GM23338 (cell line): ENCODE measurements at places on chromosomes 3 and 15.
A peak's percentile ranks its signal among the peaks of the same experiment; 100 is the strongest.

GRCh38 chr3:156837115-156837514, 11.0 kb downstream of the LEKR1 start:
- DNase-seq = no peak
- H3K27me3 ChIP-seq = peaks cover 60% of the 10 kb centered on the region
- H3K36me3 ChIP-seq = no peaks in the 10 kb centered on the region
- H3K4me1 ChIP-seq = peaks cover 31% of the 10 kb centered on the region
- no peak overlapping the region for H3K27ac ChIP-seq

DNA sequence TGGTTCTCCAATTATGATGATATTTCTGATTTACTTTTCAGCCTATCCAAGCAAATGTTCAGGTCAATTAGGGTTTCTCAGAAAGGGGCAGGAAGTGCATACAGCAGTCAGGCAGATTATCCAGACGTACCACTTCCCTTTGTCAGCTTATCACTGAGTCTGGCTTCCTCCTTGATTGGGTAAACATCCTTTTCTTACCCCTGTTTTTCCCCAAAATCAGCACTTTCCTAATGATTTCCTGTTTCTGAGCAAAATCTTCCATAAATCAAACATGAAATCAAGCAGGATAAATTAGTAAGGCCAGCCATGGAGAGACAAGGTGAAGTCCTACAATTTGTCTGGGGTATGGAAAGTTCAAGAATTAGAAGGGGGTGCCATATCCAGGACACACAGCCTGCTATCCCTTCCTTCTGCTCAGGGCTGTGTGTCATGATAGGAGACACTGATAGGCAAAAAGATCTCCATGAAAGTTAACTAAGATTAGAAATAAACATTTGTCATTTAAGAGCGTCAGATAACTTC, 29.0 kb downstream of the ADIPOQ start:
- no peak for DNase-seq
- H3K27me3 ChIP-seq = no peaks in the 10 kb centered on the region
- H3K27ac ChIP-seq = no peak overlapping the region
- H3K36me3 ChIP-seq = no peaks in the 10 kb centered on the region
- H3K4me3 ChIP-seq = no peak overlapping the region
- H3K4me1 ChIP-seq = no peaks in the 10 kb centered on the region

GRCh38 chr15:79091204-79091867, 756 bp upstream of the RASGRF1 start:
- H3K27ac ChIP-seq = no peak overlapping the region
- H3K4me1 ChIP-seq = no peaks in the 10 kb centered on the region
- peak overlapping the region; percentile 79 for H3K4me3 ChIP-seq
- peak; percentile 66 for DNase-seq
- peaks cover 87% of the 10 kb centered on the region for H3K27me3 ChIP-seq

DNA sequence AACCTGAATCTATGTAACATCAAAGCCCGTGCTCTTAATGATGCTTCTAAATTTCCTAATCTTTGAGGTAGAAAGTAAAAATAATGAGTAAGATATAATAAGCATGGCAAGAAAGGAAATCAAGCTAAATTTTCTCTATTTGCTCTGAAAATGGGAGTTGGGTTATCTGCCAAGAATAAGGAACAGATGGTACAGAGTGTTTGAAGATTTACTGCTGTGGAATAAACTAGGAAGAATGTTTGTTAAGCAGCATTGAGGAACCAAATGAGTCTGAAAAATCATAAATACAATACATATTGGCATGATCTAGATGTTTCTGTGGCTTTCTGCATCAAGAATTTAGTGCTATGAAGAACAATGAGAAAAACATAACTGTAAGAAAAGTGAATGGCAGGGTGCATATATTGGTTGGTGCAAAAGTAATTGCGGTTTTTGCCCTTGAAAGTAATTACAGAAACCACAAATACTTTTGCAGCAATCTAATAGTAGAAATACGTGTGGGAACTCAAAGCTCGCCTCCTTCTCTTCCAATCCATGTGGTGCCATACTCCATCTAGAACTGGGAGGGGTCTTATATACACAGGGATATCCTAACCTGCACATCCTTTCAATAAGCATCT, 87.6 kb downstream of the SUCNR1 start:
- H3K36me3 ChIP-seq = no peaks in the 10 kb centered on the region
- H3K27ac ChIP-seq = no peak overlapping the region
- H3K27me3 ChIP-seq = no peaks in the 10 kb centered on the region
- H3K4me3 ChIP-seq = no peak overlapping the region
- DNase-seq = no peak
